Activated CD4-positive, alpha-beta memory T cell treated with anti-CD3 and anti-CD28 coated beads, Interleukin-2, amount 10 ng/mL, durations not matched to agents 7 days and 5 days (primary cell): ENCODE measurements at places on chromosomes 2 and 18. TPM values are rescaled to one million over a fixed set of nuclear protein-coding genes. Genes with fewer than 3 reads are reported as not detected.

DNA sequence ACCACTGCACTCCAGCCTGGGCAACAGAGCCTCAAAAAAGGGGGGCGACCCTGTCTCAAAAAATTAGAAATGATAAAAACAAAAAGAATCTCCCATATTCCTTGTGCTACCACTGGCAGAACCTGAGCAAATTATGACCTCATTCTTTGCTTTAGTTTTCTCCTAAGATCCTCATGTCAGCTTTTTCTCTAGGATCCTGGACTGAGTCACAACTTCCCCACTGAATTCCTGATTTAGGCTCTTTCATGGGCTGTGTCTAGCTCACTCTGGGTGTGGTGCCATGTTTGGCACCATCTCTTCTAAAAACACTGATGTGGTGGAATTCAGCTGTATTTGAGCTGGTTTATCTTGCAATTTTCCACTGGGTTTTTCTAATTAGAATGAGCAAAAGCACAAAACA, 37.1 kb downstream of the EXOC6B start:
- no peak overlapping the region for H3K27ac ChIP-seq
- H3K36me3 ChIP-seq = peaks cover 4% of the 10 kb centered on the region
- DNase-seq = no peak
- H3K27me3 ChIP-seq = no peaks in the 10 kb centered on the region

- peak; percentile 72 for DNase-seq
- H3K4me1 ChIP-seq = peaks cover 2% of the 10 kb centered on the region
- H3K27me3 ChIP-seq = peaks cover 5% of the 10 kb centered on the region
- no peak overlapping the region for H3K4me3 ChIP-seq
- H3K36me3 ChIP-seq = no peaks in the 10 kb centered on the region
- no peak overlapping the region for H3K27ac ChIP-seq
Observed at GRCh38 chr2:43611987-43612894, 16.4 kb upstream of the THADA start.

DNA sequence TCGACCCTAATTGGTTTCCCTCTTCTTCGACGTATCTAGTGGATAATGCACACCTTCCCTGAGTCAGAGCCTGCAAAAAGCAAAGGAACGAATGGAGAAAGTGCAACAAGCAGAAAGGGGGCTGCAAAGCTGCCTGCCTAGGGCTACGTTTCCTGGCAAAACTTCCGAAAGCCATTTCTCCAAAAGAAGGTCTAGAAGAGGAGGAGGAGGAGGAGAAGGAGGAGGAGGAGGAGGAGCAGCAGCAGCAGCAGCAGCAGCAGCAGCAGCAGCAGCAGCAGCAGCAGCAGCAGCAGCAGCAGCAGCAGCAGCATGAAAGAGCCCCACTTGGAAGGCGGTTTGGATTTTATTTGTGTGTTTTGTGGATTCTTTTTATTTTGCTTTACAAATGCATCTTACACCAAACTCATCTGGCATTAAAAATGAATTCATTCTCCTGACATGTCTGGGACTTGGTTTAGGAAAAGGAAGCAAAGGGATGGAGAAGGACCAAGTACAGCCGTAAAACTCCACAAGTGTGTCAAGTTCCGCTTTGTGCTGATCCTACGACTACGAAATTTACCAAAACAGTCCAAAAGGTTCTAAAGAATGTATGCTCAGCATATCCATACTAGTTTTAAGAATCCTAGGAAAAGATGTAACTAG, 2.0 kb downstream of the TCF4 start:
- H3K27me3 ChIP-seq = peaks cover 48% of the 10 kb centered on the region
- no peak for DNase-seq
- H3K4me1 ChIP-seq = peaks cover 21% of the 10 kb centered on the region
- H3K36me3 ChIP-seq = peaks cover 3% of the 10 kb centered on the region
- H3K27ac ChIP-seq = no peak overlapping the region

GRCh38 chr2:38217401-38218188, 141.6 kb upstream of the CYP1B1 start:
- no peak overlapping the region for H3K4me3 ChIP-seq
- peaks cover 16% of the 10 kb centered on the region for H3K27me3 ChIP-seq
- H3K4me1 ChIP-seq = peaks cover 42% of the 10 kb centered on the region

Gene DLGAP1
- total RNA-seq = 0.53 TPM

Gene C2orf78
- not detected for total RNA-seq

Gene LRP1B
- not detected for total RNA-seq

Gene SEPTIN10
- total RNA-seq = 4.1 TPM

DNA sequence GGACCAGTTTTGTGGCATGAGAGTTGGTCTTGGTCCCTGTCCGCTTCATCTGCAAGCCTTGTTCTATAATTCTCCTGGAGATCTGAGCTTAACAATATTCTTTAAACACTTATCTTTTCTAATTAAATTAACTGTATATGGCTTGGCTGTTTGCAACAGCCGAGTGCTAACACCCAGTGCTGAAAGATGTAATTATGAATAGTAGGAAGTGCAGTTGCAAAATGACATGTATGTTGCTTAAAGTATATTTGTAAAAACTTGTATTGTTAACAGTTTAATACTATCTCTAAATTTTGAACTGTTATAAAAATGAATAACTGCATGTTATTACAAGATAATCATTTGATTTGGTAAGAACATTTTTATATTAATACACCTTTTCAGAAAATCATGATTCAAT, 45.1 kb downstream of the CCDC102B start:
- no peak for DNase-seq
- H3K4me3 ChIP-seq = no peak overlapping the region
- H3K36me3 ChIP-seq = no peaks in the 10 kb centered on the region
- H3K27ac ChIP-seq = no peak overlapping the region
- no peaks in the 10 kb centered on the region for H3K4me1 ChIP-seq

Gene KLHL41
- total RNA-seq = not detected

Gene DSG1
- total RNA-seq = not detected

DNA sequence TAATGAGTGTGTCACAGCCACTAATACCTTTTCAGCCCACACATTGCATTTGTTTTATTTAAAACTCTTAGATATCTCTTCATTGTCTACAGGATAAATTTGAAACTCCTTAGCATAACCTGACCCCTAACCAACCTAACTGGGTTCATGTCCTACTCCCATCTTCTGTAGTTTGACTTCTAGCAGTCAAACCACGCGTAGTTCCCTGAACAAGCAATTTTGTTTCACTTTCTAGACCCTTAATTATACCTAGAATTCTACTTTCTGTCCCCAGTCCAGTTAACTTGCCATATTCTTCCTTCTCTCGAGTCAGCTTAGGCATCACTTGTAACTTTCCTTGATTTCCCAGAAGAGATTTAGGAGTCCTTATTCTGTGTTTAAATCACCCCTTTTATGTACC, 55.1 kb downstream of the RBBP8 start:
- peaks cover 21% of the 10 kb centered on the region for H3K36me3 ChIP-seq
- H3K27me3 ChIP-seq = no peaks in the 10 kb centered on the region
- DNase-seq = no peak
- no peak overlapping the region for H3K4me3 ChIP-seq

Gene POMC
- total RNA-seq = 2.7 TPM

Gene SLC14A1
- total RNA-seq = 1.5 TPM

Gene CREG2
- 0.98 TPM for total RNA-seq

Gene SERPINB8
- total RNA-seq = 11.2 TPM

- no peak overlapping the region for H3K27ac ChIP-seq
- peaks cover 3% of the 10 kb centered on the region for H3K27me3 ChIP-seq
- no peak for DNase-seq
- H3K4me3 ChIP-seq = no peak overlapping the region
Observed at GRCh38 chr2:145743011-145743410, 1223.1 kb upstream of the ZEB2 start.

- no peaks in the 10 kb centered on the region for H3K27me3 ChIP-seq
- peak; percentile 17 for DNase-seq
- no peaks in the 10 kb centered on the region for H3K36me3 ChIP-seq
- H3K4me1 ChIP-seq = no peaks in the 10 kb centered on the region
- no peak overlapping the region for H3K4me3 ChIP-seq
Observed at GRCh38 chr2:21422050-21422449, 298.3 kb downstream of the TDRD15 start.

Gene ALKAL2
- not detected for total RNA-seq

DNA sequence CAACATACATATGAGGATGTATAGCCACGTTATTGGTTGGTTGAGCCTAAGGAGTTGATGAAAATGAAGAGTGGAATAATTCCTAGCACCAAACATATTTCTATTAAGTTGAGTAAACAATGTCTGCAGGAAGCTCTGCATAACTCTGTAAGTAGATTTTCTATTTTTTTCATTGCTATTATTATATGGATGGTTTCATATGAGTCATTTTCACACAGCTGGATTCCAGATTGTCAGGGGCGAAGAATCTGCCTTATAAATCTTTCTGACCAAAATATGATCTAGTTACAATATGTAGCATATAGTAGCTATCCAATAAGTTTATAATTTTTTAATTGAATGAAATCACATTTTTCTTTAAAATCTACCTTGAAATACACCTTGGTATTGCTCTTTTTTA, 468.0 kb upstream of the PKDCC start:
- H3K27ac ChIP-seq = no peak overlapping the region
- H3K4me1 ChIP-seq = no peaks in the 10 kb centered on the region
- H3K27me3 ChIP-seq = no peaks in the 10 kb centered on the region
- no peak for DNase-seq
- H3K36me3 ChIP-seq = no peaks in the 10 kb centered on the region

Gene REEP1
- not detected for total RNA-seq

DNA sequence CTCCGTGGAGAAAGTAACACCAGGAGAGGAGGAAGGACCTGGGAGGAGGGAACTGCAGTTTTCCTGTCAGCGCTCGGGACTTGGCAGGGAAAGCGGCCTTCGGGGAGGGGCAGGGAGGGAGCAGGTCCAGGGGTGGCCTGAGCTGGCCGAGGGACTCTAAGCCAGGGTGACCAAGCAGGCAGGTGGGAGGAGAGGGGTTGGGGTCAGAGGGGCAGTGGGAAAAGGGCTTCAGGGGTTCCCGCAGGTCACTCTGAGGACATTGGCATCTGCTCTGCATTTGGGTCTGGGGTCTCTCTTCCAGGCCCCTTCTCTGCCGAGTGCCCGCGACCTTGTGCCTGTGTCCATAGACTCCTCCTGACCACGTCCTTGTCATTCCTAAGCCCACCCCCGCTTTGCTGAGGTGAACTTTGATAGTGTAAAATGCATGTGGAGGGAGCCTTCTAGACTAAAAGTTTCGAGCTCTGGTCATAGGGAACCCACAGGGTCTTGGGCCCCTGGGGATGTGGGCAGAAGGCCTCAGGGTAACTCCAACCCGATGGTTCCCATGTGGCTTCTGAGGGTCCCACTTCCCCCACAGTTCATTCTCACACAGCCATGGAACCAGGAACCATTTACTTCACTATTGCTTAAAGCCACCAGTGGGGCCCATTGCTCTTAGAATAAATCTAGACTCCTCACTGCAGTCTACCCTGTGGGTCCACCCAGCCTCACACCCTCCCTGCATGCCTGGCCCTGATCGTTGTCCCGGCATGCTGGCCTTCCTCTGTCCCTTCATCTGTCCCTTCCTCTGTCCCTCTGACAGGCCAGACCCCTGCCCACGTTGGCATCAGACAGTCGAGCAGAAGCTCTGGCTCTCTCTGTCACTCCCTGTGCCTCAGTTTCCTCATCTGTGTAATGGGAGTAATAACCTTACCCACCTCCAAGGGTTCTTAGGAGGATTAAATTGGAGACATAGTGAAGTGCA, 229.2 kb downstream of the SEPTIN10 start:
- H3K4me1 ChIP-seq = no peaks in the 10 kb centered on the region
- no peak for DNase-seq
- no peak overlapping the region for H3K4me3 ChIP-seq
- no peak overlapping the region for H3K27ac ChIP-seq

- H3K27me3 ChIP-seq = peaks cover 34% of the 10 kb centered on the region
- H3K4me3 ChIP-seq = no peak overlapping the region
- no peak overlapping the region for H3K27ac ChIP-seq
- H3K4me1 ChIP-seq = no peaks in the 10 kb centered on the region
Observed at GRCh38 chr2:105515581-105516415, 116.9 kb upstream of the FHL2 start.

Gene DCC
- not detected for total RNA-seq

Gene CHST9
- not detected for total RNA-seq

Gene SERPINB5
- total RNA-seq = not detected

Gene PRSS56
- not detected for total RNA-seq

DNA sequence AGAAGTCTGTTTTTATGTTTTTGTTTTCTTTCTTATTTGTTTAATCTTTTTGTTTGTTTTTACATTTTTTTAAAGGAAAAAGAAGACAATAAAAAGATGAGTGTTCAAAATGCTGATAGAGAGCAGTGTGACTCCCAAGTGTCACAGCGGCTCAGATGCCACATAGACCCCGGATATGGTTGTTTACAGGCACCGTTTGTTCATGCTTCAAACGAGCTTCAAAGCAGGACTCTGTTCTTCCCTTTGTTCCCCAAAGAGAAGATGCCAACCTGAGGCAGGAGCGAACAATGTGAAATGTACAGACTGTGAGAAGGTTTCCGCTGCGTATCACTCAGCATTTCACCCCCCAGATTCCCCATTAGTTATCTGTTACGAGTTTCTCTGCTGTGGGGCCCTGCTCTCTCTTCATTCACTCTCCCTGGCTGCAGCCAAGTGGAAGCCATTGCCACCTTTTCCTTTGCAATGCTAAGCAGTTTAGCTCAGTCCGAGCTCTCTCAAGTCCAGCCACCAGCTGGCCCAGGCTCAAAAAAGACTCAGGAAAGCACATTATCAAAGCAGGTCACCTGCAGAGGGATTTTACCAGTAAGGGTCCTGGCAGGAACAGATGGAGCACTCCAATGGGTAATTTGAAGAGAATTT, 36.4 kb upstream of the PHLPP1 start:
- H3K27me3 ChIP-seq = peaks cover 11% of the 10 kb centered on the region
- no peak for DNase-seq
- H3K27ac ChIP-seq = no peak overlapping the region
- no peak overlapping the region for H3K4me3 ChIP-seq
- H3K36me3 ChIP-seq = no peaks in the 10 kb centered on the region
